ENCODE measurements at places on chromosomes 5 and 9.

DNA sequence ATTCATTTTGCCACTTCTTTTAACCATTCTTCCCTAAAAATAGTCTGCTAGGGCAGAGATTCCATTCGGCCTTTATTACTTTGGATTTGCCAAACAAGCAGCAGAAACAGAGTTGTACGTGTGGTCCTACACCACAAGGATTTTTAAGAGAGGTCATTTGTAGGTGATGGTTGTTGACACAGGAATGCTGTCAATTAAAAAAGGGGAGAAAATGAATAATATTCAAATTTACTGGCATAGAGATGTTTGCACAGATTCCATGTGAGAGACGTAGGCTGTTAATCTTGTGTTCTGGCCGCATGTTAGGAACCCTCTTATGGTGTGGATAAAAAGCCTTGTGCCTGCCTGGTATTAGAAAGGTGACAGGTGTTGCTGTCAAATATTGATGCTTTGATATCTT lies 34.9 kb downstream of the TRIO start:
- DNase-seq, result no peak

DNA sequence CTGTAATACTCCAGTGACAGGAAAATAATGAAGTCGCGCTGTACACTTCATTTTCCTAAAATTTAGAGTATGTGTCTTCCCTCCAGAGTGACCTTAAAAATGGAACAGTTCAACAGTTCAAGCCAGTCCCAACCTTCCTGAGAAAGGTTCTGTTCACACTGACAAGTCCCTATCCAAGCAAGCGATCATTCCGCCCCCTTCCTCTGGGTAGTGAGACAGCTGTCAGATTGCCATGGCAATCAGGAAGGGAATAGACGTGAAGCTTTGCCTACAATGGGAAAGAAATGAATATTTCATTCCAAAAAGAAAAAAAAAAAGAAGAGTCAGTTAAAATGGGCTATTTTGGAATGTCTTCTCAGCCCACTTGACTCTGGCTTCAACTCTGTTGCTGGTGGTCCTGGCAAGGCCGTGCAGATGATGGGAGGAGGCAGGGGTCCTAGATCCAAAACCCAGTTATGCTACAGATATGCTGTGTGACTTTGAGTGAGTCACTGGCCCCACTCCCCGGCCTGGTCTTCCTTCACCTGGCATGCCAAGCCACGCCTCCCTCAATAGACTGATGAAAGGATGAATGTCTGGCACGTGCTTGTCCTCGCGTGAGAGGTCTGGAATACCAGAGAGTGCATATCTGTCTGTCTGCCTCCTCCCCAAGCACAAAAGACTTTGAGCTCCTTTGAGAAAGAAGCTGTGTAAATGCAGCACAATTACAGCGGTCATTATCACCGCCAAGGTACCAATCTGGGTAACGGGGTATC lies 165.8 kb upstream of the WWC1 start:
- DNase-seq, result no peak

DNA sequence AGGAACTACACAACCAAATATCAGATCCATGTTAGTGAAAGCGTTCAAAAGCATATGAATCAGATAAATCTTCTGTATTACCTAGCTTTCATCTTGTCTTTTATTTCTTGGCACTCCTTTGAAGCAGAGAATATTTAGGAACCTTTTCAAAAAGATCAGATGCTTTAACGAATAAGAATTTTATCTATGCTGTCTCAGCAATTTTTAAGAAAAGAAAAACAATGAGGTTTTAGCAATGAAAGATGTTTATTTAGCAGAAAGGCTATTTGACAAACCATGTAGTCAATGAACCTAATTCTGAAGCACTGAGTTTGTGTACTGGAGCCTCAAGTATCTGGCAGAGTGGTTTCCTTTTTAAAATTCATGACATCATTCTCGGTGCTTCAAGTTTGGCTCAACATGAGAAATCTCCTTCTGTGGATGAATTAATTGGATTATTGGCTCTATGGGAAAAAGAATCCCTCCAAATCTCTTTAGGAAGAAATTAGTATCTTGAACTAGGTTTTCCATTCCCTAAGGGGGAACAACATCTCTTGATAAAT lies 534.7 kb downstream of the CAAP1 start:
- DNase-seq, result no peak

DNA sequence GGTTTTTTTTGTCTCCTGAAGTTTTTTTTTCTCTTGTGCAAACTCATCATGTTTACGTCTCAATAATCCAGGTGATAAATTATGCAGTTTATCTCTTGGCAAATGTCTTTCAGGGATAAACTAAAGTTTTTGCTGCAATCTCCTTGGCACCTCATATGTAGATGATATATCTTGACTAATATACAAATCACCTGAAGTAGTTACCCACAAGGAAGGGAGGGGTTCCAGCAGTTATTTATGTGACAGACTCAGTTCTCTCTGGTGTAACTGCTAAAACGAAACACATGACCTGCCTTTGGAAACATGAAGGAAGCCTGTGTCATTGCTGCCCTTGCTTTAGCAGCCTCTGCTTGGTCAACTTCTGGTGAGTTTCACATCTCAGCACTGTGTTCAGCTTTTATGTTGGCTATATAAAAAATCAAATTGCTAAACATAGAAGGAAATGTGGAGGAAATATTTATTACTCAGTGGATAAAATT lies 39.3 kb upstream of the KIAA1958 start:
- DNase-seq, result no peak

- DNase-seq, result no peak
Observed at GRCh38 chr9:98092613-98092931, 26.4 kb downstream of the TRIM14 start.

- no peak for DNase-seq
Observed at GRCh38 chr5:28648108-28648507, 1609.7 kb upstream of the CDH9 start.

DNA sequence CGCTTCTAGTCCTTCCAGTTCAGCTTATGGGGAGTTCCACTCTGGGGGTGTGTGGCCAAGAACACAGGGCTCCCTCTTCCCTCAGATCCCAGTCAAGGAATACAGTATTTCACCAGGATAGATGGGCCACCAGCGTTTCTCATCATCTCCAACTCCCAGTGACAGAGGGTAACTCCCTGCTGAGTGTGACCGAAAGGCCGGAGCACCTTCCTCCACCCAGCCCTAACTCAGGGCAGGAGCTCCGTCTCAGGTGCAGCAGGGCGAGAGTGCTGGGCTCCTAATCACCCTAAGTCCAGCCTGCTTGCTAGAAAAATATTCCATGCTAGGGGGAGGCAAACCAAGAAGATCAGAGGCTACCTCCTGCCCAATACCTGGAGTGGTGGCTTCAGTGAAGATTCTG lies 102.6 kb downstream of the ADAMTS2 start:
- DNase-seq, result no peak

GRCh38 chr5:172502410-172502809 lies 48.1 kb upstream of the SH3PXD2B start:
- DNase-seq, result no peak

GRCh38 chr5:123997462-123998215 lies 485.7 kb downstream of the CSNK1G3 start:
- DNase-seq, result no peak

GRCh38 chr5:158877124-158877581 lies 222.6 kb downstream of the EBF1 start:
- no peak for DNase-seq

DNA sequence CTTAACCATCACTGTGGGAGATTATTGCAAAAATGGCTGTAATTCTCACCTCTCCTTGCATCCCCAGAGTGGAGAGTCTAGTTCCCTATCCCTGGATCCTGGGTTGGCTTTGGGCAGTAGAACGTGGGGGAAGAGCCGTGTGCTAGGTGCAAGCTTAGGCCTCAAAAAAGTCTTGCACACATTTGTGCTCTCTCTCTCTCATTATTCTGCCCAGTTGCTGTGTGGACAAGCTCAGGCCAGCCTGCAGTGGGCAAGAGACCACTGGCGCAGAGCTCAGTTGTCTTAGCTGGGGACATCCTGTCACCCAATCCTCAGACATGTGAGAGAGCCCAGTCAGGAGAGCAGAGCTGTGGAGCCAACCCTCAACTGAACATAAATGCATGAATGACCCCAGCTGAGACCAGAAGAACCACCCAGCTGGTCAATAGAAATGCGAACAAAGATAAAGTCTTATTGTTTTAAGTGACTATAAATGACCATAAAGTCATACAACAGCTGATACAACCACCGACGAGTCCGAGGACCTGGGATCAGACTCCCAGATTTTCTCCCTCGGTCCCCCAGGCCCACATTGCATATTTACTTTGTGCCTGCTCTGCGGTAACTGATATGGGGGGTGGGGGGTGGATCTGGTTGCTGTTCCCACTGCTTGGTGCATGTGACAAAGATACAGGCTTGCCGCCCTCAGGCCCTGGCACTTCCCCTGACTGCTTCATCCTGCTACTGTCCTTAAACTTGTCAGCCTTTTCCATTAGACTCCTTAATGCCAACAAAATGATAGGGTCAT lies 166.4 kb upstream of the MVB12B start:
- DNase-seq, result no peak

DNA sequence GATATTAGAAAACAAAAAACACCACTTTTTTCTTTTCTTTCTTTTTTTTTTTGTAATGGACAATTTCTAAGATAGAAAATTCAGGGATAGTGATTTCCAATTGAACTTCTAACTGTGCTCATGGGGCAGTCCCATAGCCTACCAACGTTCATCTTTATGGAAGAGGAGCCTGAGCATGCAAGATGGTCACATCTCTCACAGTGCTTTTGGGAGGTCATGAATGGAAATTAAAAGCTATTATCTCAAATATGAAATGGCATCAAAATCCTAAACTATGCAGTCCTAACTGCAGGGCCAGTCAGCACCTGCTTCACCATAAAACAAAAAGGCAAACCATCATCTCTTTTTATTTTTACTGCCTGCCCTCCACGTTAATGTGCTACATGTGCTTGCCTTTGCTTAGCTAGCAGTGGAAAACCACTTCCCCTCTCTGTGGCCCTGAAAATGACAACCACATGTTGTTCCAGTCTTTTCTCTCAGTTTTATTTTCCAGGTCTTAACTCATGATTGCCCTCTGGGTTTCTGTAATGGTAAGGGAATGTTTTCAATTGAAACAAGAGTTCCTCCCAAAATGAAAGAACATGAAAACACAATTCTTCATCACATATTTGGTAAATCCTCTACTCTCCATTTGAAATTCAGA lies 16.7 kb downstream of the IFNB1 start:
- no peak for DNase-seq

- no peak for DNase-seq
Observed at GRCh38 chr5:159804121-159804520, 112.2 kb upstream of the ADRA1B start.

GRCh38 chr5:20554001-20554400 lies 566.0 kb upstream of the CDH18 start:
- DNase-seq, result no peak

- no peak for DNase-seq
Observed at GRCh38 chr9:27765266-27766072, 192.2 kb upstream of the C9orf72 start.

DNA sequence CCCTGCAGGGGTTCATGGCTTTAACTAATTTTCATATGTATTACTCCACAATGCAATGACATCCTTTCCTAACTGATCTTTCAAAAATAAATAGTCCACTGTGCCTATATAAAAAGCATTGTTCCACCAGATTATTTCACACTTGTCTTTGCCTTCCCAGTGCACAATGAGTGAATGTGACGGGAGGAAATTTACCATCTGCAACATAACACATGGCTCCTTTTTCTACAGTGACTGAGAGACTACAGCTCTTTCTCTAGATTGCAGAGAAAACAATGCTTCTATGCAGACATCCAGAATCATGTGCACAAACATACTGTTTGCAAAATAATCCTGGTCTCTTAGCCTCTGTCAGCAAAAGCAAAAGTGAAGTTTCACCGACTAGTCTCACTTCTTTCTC lies 483.7 kb upstream of the PIK3R1 start:
- no peak for DNase-seq

DNA sequence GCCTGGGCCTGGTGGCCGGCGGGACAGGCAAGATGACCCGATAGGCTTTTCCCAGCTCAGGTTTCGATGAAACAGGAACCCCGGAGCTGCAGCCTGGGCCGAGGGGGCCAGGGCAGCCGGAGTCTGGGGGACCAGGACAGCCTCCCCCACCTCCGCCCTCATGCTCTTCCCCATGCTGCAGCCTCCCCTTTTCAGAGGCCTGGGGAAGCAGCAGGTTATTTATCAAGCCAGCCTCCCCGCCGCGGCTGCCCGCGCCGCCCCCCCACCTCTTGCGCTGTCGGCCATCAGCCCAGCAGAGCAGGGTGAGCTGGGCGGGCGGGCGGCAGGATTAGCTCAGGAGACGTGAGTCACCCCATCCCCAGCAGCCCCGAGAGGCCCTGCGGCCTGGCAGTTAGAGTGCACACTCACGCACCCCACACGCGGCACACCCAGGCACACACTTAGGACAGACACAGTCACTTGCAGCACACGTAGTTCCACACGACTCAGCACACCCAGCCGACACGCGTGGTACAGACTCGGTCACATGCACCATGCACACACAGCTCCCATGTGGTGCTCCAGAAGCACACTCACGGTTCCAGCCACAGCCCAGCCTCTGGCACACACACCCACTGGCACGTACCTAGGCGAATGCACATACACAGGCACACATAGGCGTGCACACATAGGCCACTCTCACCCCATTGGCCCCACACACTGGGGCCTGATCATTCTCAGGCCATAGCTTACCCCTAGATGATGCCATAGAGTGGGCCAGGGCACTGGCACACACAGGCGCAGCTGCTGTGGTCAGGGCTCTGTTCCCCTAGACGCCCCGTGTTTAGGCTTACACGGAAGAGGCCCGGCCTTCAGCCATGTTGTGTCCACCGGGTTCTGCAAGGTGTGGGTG lies 13.0 kb downstream of the CXXC5 start:
- DNase-seq, result no peak

DNA sequence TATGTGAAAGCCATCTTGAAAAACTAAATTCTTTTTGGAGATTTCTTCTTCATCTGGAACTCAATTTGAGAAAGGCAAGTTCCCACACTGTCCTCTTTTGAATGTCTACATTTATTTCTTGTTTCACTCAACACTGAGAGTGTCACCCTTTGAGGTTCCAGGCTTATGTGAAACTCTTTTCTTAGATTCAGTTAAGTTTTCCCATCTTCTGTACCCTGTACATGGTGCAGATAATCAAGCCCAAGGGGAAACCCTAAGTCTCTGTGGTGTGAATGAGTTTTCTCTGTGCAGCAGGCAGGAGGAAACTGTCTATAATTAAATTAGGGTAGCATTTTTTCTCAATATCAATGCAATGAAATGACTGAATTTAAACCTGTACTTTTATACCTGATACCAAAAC lies 72.3 kb upstream of the PRLR start:
- no peak for DNase-seq

All from activated T-cell treated with anti-CD3 and anti-CD28 coated beads, Interleukin-2, amount 50 U/mL, for 48 hours (primary cell).